Activated CD8-positive, alpha-beta memory T cell treated with anti-CD3 and anti-CD28 coated beads for 24 hours (primary cell): ENCODE measurements at places on chromosomes 4 and X.

DNA sequence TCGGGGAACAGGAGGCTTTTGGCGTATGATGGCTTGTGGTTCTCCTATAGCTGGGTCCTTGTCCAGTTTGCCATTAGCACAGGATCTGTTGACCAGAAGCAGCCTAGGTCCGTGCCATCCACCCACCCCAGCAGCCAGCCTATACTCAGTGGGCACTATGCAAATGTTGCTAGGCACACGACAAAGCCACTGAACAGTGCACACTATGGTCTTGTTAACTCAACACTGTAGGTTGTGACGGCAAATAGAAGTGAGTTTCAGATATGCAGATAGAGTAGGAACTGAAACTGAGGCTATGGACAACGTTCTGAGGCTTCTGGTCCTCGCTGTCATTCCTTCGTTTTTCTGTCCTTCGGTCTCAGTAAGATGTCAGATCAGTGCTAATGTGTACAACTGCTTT lies 541.3 kb upstream of the TENM3 start:
- no peak for DNase-seq

- no peak for DNase-seq
Measured at GRCh38 chrX:38985375-38985774, 184.1 kb downstream of the MID1IP1 start.

GRCh38 chr4:155759372-155760252 lies 791 bp downstream of the GUCY1B1 start:
- peak; percentile 59 for DNase-seq

- DNase-seq: no peak
Measured at GRCh38 chr4:48748949-48749596, 31.0 kb downstream of the FRYL start.

DNA sequence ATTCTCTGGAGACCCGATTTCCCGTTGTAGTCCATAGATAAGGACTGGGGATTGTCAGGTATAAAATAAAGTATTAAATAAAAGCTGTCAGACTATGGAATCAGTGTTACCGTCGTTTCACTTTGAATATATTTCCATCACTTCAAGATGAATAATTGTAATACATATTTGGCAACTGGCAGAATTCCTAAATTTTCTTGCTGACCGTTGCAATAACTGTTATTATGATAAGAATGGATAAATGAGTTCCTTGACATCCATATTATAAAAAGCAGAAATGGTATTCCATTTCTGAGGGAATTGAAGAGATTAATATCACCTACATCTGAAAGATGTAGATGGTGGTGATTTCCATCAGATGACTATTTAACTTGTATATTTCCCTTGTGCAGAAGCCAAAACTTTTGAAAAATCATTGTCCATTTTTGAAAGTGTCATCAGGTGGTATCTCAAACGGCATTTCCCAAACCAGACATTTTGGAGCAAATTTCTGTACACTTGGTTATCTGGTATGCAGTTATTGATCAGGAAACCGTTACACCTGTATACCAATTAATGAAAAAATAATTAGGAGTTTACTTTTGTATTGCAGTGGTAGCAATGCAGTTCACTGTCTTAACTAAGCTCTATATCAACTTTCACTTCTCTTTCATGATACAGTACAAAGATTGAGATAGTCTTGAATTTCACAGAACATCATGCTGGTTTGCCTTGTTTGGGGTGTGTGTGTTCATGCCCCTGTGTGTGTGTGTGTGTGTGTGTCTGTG lies 878.5 kb downstream of the PCDH18 start:
- DNase-seq: no peak

GRCh38 chrX:140701480-140701879 lies 8.1 kb upstream of the LINC00632 start:
- no peak for DNase-seq

GRCh38 chrX:150844016-150844415 lies 54.5 kb downstream of the CD99L2 start:
- no peak for DNase-seq

DNA sequence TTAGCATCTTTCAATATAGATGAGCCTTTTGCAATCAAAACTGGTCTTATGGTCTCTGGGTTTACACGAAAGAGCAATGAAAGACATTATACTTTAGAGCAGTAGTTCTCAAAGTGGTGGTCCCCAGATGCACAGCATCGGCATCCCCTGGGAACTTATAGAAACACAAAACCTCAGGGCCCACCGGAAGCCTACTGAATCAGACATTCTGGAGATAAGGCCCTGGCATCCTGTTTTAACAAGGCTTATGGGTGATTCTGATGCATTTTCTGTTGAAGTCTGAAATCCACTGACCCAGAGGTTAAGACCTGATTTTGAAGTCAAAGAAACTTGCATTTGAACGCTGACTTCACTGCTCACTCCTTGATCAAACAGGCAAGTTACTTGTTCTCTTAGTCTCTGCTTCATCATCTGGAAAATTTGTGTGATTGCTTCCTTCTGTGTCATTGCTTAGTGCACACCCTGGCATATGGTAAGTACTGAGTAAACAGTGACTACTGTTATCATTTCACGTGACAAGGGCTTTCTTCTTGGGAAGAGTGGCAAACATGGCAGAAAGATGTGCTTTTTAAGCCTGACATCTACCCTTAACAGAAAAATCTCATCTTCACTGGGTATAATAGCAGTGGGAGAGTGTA lies 14.5 kb downstream of the CHRNA9 start:
- no peak for DNase-seq

- no peak for DNase-seq
Measured at GRCh38 chr4:143247866-143248265, 63.1 kb downstream of the USP38 start.

- no peak for DNase-seq
Measured at GRCh38 chr4:56388306-56388705, 1.0 kb upstream of the AASDH start.

DNA sequence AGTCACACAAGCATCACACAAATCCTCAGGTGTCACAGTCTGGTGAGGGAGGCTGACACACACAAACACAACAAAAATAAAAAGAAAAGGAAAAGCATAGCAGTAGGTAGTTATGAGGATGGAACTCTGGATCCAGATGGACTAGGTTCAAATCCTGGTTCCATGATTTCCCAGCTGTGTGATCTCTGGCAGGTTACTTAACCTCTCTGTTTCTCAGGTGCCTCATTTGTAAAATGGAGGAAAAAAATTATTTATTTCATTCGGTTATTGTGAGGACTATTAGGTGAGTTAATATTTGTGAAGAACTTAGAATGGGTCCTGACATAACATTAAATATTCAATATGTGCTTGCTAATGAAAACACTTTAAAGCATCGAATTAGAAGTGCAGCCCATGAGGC lies 19.8 kb downstream of the GAGE1 start:
- DNase-seq: no peak
